ENCODE measurements at places on chromosomes 6 and 20.

- peak; percentile 42 for DNase-seq
Observed at GRCh38 chr6:38180586-38180985, 361.1 kb downstream of the ZFAND3 start.

- no peak for DNase-seq
Observed at GRCh38 chr6:35391240-35391968, 49.0 kb downstream of the PPARD start.

- no peak for DNase-seq
Observed at GRCh38 chr6:136344420-136344819, 54.8 kb upstream of the BCLAF1 start.

DNA sequence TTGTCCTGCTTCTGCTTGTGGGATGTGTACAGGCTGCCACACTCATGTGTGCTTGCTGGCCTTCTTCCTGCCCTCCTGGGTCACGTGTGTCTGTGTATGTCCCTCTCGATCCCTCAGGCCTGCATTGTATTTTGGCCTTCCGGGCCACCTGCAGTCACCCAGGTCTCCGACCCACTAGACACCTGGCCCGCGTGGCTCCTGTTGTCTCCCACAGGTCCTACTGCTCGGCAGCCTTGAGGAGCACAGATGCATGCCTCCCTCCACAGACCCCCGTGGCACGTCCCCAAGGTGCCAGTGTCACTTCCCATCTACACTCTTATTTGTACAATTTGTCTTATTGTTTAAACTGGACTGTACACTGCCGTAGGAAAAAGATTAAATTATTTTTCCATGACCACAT is 43.1 kb downstream of the FOXC1 start:
- DNase-seq: no peak

- DNase-seq: no peak
Observed at GRCh38 chr6:118198746-118199145, 291.7 kb downstream of the SLC35F1 start.

DNA sequence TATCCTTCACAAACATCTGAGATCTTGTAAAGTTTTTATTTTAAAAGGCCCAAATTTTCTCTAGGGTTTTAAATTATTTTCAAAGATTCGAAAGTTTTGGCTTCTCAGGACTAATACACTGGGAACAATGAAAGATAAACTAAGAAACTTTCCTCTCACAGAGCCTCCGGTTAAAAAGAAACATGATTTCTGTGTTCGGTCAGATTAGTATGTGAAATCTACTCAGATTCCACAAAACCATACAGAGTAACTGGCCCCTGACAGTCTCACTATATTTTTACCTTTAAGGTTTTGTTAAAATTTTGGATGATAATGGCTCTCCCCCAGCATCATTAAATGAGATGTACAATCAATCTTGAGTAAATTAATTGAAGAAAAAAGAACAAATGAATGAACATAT is 471.0 kb downstream of the COL12A1 start:
- DNase-seq: no peak

- no peak for DNase-seq
Observed at GRCh38 chr20:15200147-15200565, 862.7 kb upstream of the FLRT3 start.

DNA sequence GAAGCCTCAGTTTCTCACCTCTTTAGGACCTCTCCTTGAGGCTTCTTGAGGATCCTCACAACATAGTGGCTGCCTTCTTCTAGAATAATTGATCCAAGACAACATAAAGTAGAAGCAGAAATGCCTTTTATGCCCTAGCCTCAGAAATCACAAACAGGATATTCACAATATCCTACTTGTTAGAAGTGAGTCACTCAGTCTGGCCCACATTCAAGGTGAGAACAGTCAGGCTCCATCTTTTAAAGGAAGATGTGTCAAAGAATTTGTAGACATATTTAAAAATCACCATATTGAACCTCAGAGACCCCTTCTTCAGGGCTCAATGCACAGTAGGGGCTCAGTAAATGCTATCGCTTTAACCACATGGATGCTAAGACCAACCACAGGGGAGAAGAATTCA is 20.8 kb upstream of the FAM83D start:
- DNase-seq: no peak
